ENCODE measurements at places on chromosomes 4 and X. TPM values are rescaled to one million over a fixed set of nuclear protein-coding genes. Genes with fewer than 3 reads are reported as not detected.

The MAGEC2 gene
- not detected for total RNA-seq

The CRMP1 gene
- 0.16 TPM for total RNA-seq

DNA sequence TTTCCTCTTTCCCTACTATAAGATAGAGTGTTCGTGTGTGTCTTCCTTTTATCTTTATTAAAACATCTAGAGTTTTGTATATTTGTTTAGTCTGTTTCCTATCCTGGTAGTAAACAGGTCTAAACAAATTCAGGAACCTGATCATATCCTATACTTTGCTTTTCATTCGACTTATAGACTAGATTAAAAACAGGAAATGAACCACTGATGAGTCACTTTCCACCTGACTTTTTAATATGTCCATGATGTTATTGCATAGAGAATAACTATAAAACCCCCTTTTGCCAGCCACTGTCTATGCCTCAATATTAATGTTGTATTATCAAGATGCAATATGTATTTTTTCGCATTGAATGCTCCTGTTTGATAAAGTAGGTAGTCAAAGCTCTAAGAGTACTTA is 1794.0 kb downstream of the STIM2 start:
- H3K36me3 ChIP-seq = no peaks in the 10 kb centered on the region
- no peak overlapping the region for H3K27ac ChIP-seq
- H3K4me1 ChIP-seq = no peaks in the 10 kb centered on the region
- no peaks in the 10 kb centered on the region for H3K27me3 ChIP-seq

- H3K27me3 ChIP-seq = no peaks in the 10 kb centered on the region
- DNase-seq = no peak
- H3K27ac ChIP-seq = no peak overlapping the region
- no peaks in the 10 kb centered on the region for H3K36me3 ChIP-seq
- no peak overlapping the region for H3K4me3 ChIP-seq
These were observed 27.8 kb upstream of the SLC2A9 start for GRCh38 chr4:10048941-10049697.

- H3K27ac ChIP-seq = no peak overlapping the region
- no peaks in the 10 kb centered on the region for H3K36me3 ChIP-seq
- H3K27me3 ChIP-seq = no peaks in the 10 kb centered on the region
- H3K4me1 ChIP-seq = no peaks in the 10 kb centered on the region
These were observed 13.0 kb downstream of the RGN start for GRCh38 chrX:47091149-47091775.

DNA sequence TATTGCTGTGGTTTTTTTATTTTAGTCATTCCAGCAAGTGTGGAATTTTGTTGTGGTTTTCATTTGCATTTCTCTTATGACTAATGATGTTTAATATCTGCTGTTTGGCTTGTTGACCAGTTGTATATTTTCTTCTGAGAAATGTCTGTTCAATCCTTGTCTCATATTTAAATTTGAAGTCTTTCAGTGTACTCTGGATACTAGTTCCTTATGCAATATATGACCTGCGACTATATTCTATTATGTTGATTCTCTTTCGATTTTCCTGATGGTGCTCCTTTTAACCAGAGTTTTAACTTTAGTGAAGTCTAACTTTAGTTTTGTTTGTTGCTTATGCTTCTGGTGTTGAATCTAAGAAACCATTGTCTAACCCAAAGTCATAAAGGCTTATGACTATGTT is 1528.0 kb downstream of the TECRL start:
- no peaks in the 10 kb centered on the region for H3K4me1 ChIP-seq
- no peak overlapping the region for H3K27ac ChIP-seq
- H3K27me3 ChIP-seq = no peaks in the 10 kb centered on the region
- no peak overlapping the region for H3K4me3 ChIP-seq
- DNase-seq = no peak

- no peaks in the 10 kb centered on the region for H3K27me3 ChIP-seq
- no peaks in the 10 kb centered on the region for H3K36me3 ChIP-seq
- no peak for DNase-seq
- no peak overlapping the region for H3K27ac ChIP-seq
- no peaks in the 10 kb centered on the region for H3K4me1 ChIP-seq
These were observed 15.1 kb upstream of the REPS2 start for GRCh38 chrX:16931371-16931770.

The SERPINA7 gene
- total RNA-seq = not detected

DNA sequence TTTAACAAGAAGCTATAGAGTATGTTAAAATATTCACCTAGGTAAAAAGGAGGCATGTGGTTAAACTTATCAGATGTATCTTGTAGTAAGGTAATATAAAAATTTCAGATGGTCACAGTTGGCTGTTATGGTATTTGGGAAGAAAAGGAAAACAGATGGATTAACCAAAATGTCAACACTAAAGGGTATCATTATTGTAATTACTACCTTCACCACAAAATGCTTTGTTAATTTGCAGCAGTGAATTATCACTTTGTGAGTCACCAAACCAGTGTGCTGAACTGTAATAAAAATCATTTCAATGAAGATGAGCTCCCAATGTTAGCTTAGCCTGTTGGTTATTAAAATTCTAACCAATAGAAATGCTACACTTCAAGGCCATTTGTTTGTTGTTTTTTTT is 233.9 kb downstream of the RPA4 start:
- H3K36me3 ChIP-seq = no peaks in the 10 kb centered on the region
- no peak for DNase-seq
- H3K27me3 ChIP-seq = no peaks in the 10 kb centered on the region
- no peaks in the 10 kb centered on the region for H3K4me1 ChIP-seq
- no peak overlapping the region for H3K27ac ChIP-seq

DNA sequence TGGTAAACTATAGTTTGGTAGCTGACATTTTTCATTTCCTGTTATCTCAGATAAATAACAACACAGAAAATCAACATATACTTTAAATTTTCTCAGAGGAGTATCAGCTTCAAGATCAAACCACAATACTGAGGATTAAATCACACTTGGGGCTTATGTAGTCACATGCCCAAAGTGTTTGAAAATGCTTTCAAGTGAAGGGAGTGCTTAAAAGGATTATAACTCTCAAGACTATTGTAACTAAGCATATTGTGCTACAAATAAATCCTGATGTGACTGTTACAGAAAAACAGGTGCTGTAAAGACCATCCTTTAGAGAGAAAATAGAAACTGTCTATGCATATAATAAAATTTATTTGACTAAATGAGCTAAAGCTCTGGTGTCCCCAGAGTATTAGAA is 887.6 kb downstream of the ADGRL3 start:
- no peaks in the 10 kb centered on the region for H3K27me3 ChIP-seq
- H3K4me3 ChIP-seq = no peak overlapping the region
- H3K27ac ChIP-seq = no peak overlapping the region
- no peak for DNase-seq

The HGFAC gene
- total RNA-seq = 0.73 TPM

DNA sequence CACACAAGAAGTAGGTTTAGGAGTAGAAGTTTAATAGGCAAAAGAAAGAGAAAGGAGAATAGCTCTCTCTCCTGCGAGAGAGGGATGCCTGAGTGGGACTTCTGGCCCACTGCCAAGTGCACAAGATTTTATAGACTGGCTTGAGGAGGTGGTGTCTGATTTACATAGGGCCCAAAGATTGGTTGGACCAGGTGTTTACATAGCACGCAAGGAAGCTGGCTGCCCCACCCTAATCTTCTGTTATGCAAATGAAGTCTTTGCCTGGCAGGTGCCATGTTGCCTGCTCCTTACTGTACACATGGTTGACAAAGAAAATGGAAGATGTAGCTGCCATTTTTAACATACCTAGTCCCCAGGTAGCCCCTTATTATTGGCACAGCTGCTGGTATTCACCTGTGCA is 170.8 kb upstream of the GATB start:
- H3K27ac ChIP-seq = no peak overlapping the region
- DNase-seq = no peak
- no peaks in the 10 kb centered on the region for H3K27me3 ChIP-seq
- H3K4me3 ChIP-seq = no peak overlapping the region

DNA sequence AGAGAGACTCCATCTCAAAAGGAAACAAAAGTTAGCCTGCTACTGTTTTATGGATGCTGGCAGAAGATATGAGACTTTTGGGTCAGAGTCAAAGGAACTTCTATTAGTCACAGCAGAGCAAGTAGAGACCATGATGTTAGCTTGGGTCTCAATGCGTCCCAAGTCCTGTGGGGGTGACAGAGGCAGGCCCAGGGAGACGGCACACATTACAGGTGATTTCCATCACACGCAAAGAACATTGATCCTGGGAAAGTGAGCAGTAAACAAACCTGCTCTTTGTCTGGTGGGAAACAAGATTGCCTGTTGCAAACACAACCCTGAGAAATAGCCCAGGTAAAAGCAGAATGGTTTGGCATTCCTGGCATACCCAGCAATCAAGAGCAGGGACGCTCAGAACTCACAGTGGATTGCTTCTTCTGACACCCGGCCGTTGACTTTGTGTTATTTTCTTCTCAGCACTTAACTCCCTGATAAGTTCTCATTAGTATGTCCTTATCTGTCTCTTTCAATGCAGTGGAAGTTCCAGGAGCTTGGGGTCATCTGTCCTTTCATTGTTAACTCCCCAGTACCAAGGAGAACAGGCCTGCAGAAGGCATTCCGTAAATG is 51.2 kb upstream of the LGI2 start:
- H3K4me1 ChIP-seq = no peaks in the 10 kb centered on the region
- H3K4me3 ChIP-seq = no peak overlapping the region
- DNase-seq = no peak
- H3K36me3 ChIP-seq = no peaks in the 10 kb centered on the region
- H3K27me3 ChIP-seq = peaks cover 14% of the 10 kb centered on the region

The HAND2 gene
- total RNA-seq = not detected

The DMRTC1 gene
- 1.5 TPM for total RNA-seq

- peaks cover 12% of the 10 kb centered on the region for H3K4me1 ChIP-seq
- peak within 1 kb of the TSS; percentile 92 for H3K4me3 ChIP-seq
- DNase-seq = peak; percentile 97
- H3K27me3 ChIP-seq = no peaks in the 10 kb centered on the region
- peak within 1 kb of the TSS; percentile 27 for H3K27ac ChIP-seq
These were observed at the start of the genes LYAR and ZBTB49 for GRCh38 chr4:4289941-4290850. TSS of gene LYAR (minus strand) at chr4:4290154. CDS start at chr4:4283742, 6,412 bp downstream. TSS of gene ZBTB49 (plus strand) at chr4:4290251. CDS start at chr4:4299946, 9,695 bp downstream.

GRCh38 chr4:128649575-128650205 is 159.8 kb upstream of the JADE1 start:
- H3K27ac ChIP-seq = no peak overlapping the region
- DNase-seq = no peak

The SNCA gene
- total RNA-seq = 0.25 TPM

GRCh38 chr4:168019921-168020320 is 72.4 kb upstream of the ANXA10 start:
- no peaks in the 10 kb centered on the region for H3K36me3 ChIP-seq
- no peaks in the 10 kb centered on the region for H3K4me1 ChIP-seq
- H3K27me3 ChIP-seq = no peaks in the 10 kb centered on the region

DNA sequence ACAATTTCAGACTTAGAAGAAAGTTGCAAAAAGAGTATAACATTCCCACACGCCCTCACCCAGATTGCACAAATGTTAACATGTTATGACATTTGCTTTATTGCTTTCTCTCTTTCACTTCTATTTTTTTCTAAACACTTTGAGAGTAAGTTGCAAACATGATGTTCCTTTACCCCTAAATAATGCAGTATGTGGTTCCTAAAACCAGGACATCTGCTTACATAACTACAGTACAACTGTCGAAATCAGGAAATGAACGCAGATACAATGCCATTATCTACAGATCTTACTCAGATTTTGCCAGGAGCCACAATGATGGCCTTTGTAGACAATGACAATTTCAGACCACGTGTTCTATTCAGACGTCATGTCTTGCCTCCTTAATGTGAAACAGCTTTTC is 22.4 kb downstream of the SH3TC1 start:
- H3K4me1 ChIP-seq = peaks cover 33% of the 10 kb centered on the region
- peak overlapping the region; percentile 71 for H3K27ac ChIP-seq
- H3K4me3 ChIP-seq = no peak overlapping the region
- no peak for DNase-seq
- H3K27me3 ChIP-seq = no peaks in the 10 kb centered on the region

The SUPT20HL2 gene
- not detected for total RNA-seq

DNA sequence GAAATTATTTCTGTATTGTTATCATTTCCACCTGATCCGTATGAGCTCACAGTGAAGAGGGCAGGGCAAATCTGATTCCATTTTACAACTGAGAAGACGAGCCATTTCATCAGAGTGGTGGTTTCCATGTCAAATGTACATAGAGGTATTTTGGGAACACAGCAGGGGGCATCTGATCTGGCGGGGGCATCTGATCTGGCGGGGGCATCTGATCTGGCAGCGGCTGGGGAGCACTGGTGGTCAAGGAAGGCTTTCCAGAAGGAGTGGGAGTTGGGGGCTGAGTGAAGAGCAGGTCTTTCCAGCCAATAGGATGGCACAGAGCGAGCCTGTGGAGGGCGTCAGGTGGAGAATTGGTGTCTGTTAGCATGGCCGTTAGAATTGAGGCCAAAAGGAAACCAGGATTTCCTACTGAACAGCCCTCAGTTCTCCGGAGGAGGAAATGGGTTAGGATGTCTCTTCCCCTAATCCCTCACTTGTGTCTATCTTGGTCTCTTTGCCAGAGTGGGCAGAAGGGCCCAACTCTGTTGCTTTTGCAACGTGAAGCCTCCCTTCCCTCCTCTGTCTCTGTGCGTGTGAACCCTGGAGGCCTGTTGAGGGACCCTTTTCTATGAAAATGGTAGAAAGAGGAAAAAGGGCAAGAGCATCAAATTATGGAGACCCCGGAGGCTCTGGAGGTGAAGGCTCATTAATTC is 41.3 kb downstream of the RHOH start:
- DNase-seq = no peak
- H3K36me3 ChIP-seq = no peaks in the 10 kb centered on the region
- no peaks in the 10 kb centered on the region for H3K27me3 ChIP-seq
- H3K27ac ChIP-seq = peak overlapping the region; percentile 97

GRCh38 chr4:3286335-3287175 is 6.3 kb upstream of the RGS12 start:
- no peaks in the 10 kb centered on the region for H3K4me1 ChIP-seq
- peaks cover 64% of the 10 kb centered on the region for H3K27me3 ChIP-seq
- no peak for DNase-seq
- no peak overlapping the region for H3K4me3 ChIP-seq
- H3K36me3 ChIP-seq = no peaks in the 10 kb centered on the region
- H3K27ac ChIP-seq = no peak overlapping the region

DNA sequence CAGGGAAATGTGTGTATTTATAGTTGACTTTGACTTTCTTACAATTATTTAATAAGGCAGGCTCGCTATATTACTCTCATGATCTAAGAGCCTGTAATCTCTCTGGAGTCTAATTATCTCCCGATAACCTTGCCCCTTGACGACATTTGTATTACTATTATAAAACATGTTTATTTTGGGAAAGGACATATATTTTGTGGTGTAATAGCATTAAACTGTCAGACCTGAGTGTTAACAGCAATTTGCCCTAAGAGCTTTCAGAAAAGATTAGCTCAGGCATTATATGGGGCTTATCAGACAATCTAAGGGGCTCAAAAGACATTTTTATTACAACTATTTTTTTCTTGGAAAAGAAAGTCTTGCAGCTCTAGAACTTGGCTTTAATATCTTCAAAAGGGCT is 427.9 kb upstream of the SLIT2 start:
- no peak overlapping the region for H3K27ac ChIP-seq
- H3K4me3 ChIP-seq = no peak overlapping the region
- H3K36me3 ChIP-seq = no peaks in the 10 kb centered on the region
- no peaks in the 10 kb centered on the region for H3K27me3 ChIP-seq

DNA sequence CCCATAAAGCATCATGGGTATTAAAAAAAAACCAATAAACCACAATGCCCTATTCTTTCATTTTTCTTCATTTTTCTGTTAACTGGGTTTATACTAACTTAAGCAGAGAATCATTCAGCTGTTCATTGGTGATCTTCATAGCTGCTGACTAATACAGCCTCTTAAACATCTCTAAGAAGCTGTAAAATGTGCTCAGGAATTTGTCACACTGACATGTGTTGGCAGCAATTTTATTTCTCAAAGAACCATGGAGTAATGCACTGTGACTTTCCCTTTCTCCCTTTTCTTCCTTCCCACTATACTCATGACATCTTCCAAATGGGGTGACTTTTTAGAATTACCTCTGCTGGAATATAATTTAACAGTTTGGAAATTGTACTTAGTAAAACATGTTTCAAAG is 315.4 kb downstream of the ANTXR2 start:
- H3K36me3 ChIP-seq = no peaks in the 10 kb centered on the region
- no peak overlapping the region for H3K27ac ChIP-seq
- no peak overlapping the region for H3K4me3 ChIP-seq
- no peaks in the 10 kb centered on the region for H3K27me3 ChIP-seq
- DNase-seq = no peak

All from T-cell (primary cell).